Ovary (tissue), 10 donors: ENCODE measurements at places on chromosomes 12 and 14.

- DNase-seq, result no peak
These were observed 64.4 kb downstream of the C12orf42 start for GRCh38 chr12:103431387-103431786.

DNA sequence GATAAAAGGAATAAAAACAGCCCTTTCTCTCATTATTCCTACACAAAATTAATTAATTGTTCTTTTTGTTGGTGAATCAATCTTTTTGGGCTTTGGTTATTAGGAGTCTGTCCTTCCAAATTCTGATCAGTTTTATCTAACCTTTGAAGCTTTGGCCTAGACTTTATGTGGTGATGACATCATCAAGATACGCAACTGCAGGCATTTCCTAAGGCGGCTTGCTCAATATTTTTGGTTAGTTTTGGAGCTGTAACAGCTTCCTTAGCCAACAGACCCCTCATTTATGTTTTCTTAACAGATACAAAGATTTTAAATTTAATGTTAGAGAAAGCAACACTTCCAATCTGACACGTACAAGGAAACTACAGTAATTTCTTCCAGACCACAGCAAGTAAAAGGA is 87.8 kb upstream of the PDE3A start:
- DNase-seq, result no peak

- no peak for DNase-seq
These were observed 141.6 kb downstream of the GCH1 start for GRCh38 chr14:54760866-54761575.

DNA sequence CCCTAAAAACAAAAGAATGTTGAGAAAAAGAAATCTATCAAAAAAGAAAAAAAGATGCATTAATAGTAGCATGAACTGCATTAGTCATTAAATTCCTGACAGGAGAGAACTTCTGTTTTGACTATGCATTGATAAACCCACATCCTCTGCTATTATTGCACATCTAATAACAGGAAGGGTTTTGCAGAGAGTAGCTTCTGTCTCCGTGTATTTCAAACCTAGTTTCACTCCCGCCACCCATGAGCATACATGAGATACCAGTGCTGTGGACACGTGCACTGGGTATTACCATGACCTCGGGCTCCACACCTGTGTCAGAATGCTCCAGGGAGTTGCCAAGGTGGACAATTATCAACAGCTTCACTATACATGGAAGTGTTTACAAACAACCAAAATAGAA is 449.1 kb upstream of the SOX5 start:
- no peak for DNase-seq

DNA sequence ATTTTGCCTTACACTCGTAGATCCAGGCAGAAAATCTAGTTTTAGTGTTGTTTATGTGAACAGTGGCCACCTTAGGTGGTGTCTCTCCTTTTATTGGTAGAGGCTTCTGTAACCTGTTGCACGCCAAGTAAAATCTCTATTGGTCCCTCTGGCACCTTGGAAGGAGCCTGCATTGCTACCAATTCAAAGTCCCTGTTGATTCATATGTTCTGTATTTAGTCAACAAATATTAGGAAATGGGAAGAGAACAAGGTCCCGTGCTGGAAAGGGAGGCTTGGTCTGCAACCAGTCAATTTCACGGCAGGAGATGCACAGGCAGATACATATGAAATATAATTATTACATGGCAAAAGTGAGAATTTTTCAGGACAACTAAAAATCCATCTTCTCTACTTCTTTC is 6.4 kb upstream of the GPHN start:
- no peak for DNase-seq

- DNase-seq, result no peak
These were observed 1322.3 kb upstream of the TMEM132C start for GRCh38 chr12:126944684-126945083.

DNA sequence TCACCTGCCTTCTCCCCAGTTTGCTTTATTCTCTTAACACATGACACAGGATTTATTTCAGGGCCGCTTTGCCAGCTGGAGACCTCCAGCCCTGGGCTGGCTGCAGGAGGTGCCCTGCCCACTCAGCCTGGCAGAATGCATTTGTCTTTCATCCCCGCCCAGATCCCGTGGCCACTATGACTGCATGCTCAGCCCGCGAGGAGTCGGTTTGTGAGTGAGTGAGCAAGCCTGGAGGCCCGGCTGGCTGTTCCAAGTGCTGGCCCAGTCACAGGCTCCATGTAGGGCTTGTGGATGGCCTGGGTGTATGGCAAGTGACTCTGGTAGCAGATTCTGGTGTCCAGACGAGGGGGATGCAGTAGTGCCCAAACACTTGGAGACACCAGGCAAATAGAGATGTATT is 2.1 kb downstream of the TDP1 start:
- DNase-seq, result no peak

DNA sequence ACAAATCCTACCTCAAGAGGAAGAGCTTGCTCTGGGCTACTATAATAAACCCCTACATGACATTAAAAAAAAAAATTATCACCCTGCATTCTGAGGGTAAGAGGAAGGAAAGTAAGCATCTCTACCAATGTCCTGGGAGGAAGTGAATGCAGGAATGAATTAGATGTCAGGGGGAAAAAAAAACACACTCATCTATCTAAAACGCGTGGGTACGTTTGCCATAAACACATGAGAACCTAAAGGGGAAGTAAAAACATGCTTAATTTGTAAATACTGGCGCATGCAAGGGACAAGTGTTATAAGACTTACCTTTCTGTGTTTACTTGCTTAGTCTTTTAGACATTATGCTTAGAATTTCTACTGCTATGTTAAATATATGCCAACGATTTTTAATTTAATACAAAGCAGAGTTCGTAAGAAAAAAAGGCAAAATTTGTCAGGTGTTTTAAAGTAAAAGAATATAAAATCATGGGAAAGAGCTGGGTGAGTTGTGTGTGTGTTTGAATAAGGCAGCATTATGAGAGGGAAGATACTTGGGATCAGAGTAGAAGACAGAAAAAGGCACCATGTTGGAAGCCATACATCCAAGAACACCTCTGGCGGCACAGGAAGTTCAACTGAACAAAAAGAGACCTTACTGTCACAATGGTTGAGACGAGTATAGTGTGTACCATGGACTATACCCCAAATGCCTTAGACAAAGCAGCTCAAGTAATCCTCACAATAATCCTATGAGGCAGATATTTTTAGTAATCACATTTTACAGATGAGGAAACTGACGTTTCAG is 1.5 kb downstream of the TMED8 start:
- no peak for DNase-seq

GRCh38 chr14:37698840-37699777 is 103.7 kb downstream of the TTC6 start:
- DNase-seq, result no peak

DNA sequence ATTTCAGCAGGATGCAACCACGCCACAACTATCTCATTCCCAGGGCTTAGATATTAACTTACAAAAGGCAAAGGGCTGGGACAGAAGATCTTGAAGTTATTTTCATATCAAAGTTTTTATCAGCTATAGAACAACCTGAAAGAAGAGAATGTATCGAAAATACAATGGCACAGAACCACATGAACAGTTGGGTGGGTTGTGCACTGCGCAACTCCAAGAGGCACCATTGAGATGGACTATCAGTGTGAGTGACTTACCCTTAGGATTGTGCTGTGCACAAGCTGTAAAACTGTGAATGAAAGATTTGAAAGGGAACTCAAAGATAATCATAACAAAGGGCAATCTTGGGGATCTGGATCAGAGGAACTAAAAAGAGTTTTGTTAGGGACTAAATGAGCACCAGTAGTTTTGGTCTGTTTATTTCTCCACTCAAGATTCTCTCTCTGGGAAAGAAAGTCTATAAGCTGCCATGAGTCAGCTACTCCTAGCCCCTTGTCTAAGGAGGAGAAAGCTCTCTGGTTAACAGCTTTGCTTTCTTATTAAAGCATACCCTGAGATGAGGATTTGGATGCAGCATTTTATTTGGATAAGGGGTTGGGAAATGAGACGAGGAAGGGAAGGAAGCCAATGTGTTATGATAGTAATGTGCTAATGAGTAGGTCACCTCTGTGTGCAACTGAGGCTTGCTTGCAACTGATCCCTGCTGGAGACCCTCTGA is 62.2 kb downstream of the TBX5 start:
- no peak for DNase-seq

GRCh38 chr12:121423253-121423652 is 23.3 kb downstream of the RNF34 start:
- DNase-seq, result no peak

GRCh38 chr12:20805921-20806320 is 4.6 kb upstream of the SLCO1B3 start:
- DNase-seq, result no peak

GRCh38 chr12:117360551-117361346 is 677 bp downstream of the NOS1 start:
- DNase-seq, result no peak

DNA sequence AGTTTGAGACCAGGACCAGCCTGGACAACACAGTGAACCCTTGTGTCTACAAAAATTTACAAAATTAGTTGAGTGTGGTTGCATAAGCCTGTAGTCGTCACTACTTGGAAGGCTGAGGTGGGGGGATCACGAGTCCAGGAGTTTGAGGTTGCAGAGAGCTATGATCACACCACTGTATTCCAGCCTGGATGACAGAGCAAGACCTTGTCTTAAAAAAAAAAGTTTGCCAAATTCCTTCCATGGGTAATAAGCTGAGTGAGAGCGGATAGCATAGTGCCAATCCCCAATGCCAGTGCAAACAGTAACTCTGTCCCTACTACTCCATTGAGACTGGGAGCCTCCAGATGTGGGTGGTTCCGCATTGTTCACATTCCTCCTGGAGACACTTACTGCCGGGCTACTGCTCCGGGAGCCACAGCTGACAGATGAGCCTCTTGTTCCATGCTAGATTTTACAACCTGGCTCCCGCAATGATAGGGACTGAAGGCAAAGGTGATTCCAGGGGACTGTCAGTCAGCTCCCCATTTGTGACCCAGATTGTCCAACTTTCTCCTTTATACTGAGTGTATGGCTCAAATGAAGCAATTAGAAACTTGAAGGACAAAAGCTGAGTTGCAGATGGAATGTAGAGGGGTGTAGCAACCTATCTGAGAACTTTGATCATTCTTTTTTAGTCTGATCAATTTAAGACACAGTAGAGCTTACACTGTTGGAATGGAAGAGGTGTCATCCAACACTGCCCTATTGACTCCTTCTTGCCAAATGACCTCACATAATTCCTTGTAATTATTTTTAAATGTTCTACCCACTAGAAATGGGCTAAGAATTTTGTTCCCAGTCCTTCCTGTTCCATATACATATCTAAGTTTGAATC is 13.4 kb upstream of the FRMD6 start:
- no peak for DNase-seq
